ENCODE measurements at places on chromosomes 1 and 21. TPM values are rescaled to one million over a fixed set of nuclear protein-coding genes. Genes with fewer than 3 reads are reported as not detected.
A peak's percentile ranks its signal among the peaks of the same experiment; 100 is the strongest.

GRCh38 chr21:18251065-18251464 lies 6.4 kb downstream of the CHODL start:
- H3K4me1 ChIP-seq = no peaks in the 10 kb centered on the region
- no peak overlapping the region for H3K27ac ChIP-seq
- H3K36me3 ChIP-seq = no peaks in the 10 kb centered on the region
- H3K4me3 ChIP-seq = no peak overlapping the region
- DNase-seq = no peak
- no peaks in the 10 kb centered on the region for H3K27me3 ChIP-seq

DNA sequence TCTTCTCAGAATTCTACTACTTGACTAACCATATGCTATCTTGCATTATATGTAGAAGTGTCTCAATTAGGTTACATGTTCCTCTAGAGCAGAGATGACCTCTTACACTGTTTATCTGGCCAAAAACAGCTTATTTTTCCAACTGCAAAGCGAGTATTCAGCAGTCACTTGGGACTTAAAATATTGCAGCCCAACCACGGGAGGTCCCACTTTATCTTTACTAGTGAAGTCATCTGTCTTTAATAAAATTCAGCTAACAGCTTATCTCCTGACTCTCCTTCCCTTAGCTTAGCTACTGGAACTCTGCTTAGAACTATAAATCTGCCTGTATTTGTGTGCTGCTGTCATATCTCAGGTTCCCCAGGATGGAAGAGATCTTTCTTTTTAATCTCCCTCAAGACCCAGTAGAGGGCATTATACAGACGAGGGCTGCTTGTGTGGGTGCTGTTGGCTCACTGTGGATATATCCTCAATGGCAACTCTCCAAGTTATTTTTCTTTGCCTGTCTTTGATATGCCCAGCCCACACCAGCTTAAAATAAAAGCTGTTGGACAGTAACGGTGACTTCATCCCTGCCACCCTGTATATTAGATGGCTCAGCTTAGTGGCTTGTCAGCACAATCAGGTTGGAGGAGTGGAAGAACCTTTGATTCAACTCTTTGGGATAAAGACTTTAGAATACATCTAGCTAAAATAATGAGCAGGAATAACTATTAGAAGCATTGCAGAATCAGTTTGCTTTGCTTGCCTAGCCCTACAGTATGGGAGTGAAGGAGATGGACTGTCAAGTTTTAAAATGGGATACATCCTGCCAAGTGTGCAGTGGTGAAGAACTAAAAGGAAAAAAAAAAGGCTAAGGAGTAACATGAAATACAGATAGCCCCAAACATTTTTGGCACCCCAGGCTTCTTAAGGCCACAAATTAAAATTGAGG lies 9.6 kb downstream of the ENSA start:
- no peak for DNase-seq
- peaks cover 9% of the 10 kb centered on the region for H3K36me3 ChIP-seq
- H3K27me3 ChIP-seq = no peaks in the 10 kb centered on the region
- H3K27ac ChIP-seq = peak overlapping the region; percentile 20

GRCh38 chr1:239545466-239545865 lies 159.1 kb downstream of the CHRM3 start:
- H3K4me3 ChIP-seq = no peak overlapping the region
- no peaks in the 10 kb centered on the region for H3K36me3 ChIP-seq
- no peaks in the 10 kb centered on the region for H3K27me3 ChIP-seq
- DNase-seq = no peak
- H3K4me1 ChIP-seq = no peaks in the 10 kb centered on the region

CLCN6 gene
- total RNA-seq = 17.3 TPM

B3GALT2 gene
- 2.4 TPM for total RNA-seq
